Stomach (tissue), 19 donors: ENCODE measurements at places on chromosomes 5 and 9.

DNA sequence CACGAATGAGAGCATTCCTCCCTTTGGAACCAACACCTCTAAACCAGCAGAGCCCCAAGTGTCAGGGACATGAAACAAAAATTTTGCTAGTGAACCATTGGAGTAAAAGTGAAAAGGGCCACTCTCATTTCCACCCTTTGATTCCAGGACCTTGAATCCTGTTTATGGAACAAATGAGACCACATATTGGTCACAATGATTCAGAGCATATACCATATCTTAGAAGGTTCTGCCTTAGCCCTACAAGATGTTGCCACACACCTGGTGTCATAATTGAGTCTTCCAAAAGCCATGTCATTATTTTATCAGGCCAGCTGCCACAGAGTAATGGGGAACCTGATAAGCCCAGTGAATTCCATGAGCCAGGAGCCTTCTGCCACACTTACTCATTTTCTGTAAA is 66.3 kb upstream of the ZBTB43 start:
- no peak for DNase-seq

- peak; percentile 47 for DNase-seq
Observed at GRCh38 chr5:168179192-168179593, 112.3 kb upstream of the WWC1 start.

GRCh38 chr9:130406278-130406895 is 38.4 kb upstream of the ASS1 start:
- DNase-seq: no peak

- DNase-seq: no peak
Observed at GRCh38 chr5:134449167-134449566, 37.5 kb upstream of the CDKN2AIPNL start.

DNA sequence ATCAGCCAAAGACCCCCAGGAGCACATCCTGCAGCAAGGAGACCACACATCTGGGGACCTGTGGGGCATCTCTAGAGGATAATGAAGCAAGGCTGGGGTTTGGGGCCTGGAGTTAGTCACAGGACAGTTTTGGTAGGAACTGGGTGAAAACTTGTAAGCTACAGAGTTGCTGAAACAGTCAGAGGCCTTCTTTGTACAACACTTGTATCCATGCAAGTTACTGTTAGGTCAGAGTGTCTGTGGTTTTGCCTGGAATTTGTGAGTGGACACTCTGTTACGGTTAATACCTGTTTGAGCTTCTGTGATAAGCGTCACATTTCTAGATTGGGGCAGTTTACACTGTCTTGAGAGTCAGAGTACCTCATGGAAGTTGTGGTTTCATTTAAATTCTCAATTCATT is 22.6 kb upstream of the ASPN start:
- no peak for DNase-seq

- DNase-seq: no peak
Observed at GRCh38 chr5:1925111-1926070, 42.7 kb upstream of the IRX4 start.

GRCh38 chr5:82794876-82795275 is 282.3 kb downstream of the TMEM167A start:
- no peak for DNase-seq

DNA sequence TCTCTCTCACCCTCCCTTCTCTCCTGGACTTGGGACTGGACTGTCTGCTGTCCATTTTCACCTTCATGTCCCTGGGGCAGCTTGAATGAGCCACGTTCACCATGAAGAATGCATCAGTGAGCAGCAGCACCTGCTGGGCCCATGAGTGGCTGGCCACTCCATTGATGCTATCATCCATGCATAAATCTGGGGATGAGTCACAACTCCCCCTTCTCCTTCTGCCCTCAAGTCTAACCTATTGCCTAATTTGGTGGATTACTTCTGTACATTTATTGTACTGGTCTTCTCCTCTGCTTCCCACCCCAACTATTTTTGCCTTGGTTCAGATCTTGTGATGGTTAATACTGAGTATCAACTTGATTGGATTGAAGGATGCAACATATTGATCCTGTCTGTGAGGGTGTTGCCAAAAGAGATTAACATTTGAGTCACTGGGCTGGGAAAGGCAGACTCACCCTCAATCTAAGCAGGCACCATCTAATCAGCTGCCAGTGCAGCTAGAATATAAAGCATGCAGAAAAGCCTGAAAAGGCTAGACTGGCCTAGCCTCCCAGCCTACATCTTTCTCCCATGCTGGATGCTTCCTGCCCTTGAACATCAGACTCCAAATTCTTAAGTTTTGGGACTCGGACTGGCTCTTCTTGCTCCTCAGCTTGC is 46.7 kb downstream of the GDNF start:
- DNase-seq: no peak

GRCh38 chr5:53045263-53045662 is 56.1 kb downstream of the ITGA2 start:
- no peak for DNase-seq

- peak; percentile 25 for DNase-seq
Observed at GRCh38 chr5:158119961-158120723, 261.2 kb upstream of the CLINT1 start.

GRCh38 chr5:10712574-10713366 is 48.3 kb downstream of the DAP start:
- no peak for DNase-seq

GRCh38 chr5:51194671-51195070 is 188.6 kb upstream of the ISL1 start:
- DNase-seq: peak; percentile 25

GRCh38 chr5:62100201-62100600 is 205.8 kb upstream of the KIF2A start:
- DNase-seq: no peak

GRCh38 chr9:65459756-65460320 is 174.8 kb upstream of the FOXD4L5 start:
- no peak for DNase-seq

GRCh38 chr5:133618141-133618540 is 5.8 kb upstream of the FSTL4 start:
- no peak for DNase-seq

- no peak for DNase-seq
Observed at GRCh38 chr5:17020678-17021601, 84.9 kb upstream of the MYO10 start.

DNA sequence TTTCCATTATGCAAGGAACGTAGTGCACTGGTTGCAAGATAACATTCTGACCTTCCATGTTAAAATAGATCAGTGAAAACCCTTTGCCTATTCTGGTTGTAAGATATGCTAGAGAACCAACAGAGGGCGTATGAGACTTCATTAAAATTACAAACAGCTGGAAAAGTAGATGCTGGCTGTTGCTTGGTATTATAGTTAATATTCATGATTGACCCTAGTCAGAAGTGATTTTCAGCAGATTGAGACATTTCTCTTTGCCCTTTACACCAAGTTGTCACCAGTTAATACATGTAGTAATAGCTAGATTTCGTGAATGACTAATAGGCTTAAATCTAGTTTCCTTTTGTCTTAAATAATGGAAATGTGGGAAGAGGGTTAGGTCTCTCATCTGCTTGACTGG is 13.8 kb upstream of the FGF18 start:
- no peak for DNase-seq

- no peak for DNase-seq
Observed at GRCh38 chr5:132428147-132428482, 58.6 kb downstream of the SLC22A5 start.

DNA sequence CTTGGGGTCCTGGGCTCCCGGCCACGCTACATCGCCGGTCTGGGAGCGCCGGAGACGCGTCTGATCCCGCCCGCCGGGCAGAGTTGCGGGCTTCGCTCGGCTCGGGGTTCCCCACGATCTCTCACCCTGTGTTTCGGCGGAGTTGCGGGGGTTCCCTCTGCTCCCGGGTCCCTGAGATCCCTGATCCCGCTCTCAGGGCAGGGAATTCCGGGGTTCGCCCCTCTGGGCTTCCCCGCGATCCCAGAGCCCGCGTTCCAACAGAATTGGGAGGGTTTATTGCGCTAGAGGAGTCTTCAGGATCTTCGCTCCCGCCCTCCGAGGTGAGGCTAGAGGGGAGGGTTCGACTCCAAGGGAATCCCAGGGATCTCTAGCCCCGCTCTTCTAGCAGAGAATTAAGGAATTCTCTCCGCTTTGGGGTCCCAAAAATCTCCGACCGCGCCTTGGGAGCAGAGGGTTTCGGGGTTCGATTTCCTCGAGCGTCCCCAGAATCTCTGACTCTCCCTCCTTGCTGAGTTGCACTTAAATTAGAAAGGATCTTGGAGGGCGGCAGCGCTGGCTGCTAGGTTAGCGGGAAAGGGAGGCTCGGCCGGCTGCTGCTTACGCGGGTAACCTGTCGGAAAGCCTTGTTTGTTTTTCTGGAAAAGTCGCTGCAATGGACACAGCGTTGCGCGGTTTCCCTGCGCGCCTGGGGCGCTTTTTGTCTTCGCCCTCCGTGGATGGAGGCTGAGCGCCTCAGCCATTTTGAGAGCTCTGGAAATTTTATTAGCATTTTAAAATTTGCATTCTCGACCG is 1.3 kb downstream of the DMRT1 start:
- peak; percentile 8 for DNase-seq

GRCh38 chr5:56029457-56029856 is 34.7 kb upstream of the IL6ST start:
- no peak for DNase-seq

- no peak for DNase-seq
Observed at GRCh38 chr9:120043448-120043847, 536.5 kb downstream of the CDK5RAP2 start.

GRCh38 chr5:157892974-157893373 is 34.0 kb upstream of the CLINT1 start:
- no peak for DNase-seq

DNA sequence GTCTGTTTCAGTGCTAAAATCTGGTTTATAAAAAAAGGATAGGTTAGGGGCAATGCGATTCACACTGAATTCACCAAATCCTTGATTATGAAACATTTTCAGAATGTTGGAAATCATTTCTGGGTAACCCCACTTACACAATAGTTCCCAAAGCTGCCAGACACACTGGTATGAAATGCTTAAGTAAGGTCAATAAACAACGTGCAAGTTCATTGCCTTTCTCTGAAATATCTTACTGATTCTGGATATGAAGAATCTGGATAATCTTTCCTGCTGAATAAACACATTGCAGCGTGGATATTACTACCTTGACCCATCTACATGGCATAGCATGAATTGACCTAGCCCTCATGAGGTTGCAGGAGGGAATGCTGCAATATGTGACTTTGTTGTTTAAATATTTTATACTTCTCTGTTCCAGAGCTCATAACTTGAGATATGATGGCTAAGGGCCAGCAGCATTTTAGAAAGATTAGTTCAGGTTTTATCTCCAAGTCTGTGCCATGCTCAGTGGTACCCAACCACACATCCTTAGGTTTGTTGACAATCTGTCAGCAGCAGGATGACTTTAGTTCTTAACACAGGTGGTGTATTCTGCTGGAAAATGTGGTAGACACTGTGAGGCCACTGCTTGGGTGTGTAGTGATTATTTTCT is 121.0 kb downstream of the NREP start:
- DNase-seq: no peak

DNA sequence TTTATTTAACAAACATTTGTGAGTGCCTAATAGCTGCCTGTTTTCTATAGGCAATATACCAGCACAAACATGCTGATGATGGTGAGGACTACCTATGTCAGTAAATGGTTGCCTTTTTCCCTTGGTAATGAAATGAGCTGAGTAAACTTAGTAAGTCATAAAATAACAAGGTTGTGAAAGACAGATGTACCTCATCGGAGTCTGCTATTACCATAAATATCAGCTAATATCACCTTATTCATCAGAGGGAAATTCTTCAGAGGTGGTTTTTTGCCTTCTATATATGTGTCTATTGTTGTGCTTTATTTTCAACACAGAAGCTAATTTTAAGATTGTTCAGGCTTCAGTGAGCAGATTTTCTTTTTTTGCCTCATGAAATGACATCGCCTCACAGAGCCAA is 1040.5 kb downstream of the DTWD2 start:
- no peak for DNase-seq

DNA sequence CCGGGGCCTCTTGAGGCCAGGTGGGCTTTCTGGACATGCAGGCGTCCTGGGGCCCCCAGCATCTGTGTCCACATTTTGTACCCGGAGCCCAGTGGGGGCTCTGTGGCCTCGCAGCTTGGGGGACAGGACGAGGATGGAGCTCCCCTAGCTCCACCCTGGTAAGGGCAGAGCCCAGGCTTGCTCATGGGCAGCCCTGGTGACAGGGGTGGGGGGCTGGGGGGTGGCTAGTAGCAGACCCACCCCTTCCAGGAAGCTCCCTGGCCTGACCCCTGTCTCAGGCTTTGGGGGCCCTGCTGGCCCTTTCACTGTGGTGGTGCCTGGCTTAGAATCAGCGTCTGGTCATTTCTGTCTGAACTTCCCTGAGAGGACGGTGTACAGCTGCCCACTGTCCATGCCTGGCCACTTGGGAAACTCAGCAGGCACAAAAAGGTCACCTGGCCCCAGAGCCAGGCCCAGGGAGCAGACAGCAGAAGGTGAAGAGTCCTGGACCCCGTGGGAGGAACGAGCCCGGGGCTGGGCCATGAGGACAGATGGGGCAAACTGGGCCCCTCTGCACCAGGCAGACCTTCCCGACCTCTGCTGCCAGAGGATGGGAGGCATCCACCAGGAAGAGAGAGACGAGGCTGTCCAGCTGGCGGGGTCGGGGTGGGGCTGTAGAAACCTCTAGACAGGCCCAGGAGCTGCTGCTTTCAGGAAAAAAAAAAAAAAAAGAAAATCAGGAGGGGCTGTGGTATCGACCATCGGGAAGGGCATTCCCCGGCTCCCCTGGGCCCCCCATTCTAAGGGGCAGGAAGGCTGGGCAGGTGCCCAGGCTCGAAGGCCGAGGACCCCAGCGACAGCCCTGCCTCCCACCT is 52.8 kb downstream of the EXD3 start:
- DNase-seq: no peak

- no peak for DNase-seq
Observed at GRCh38 chr5:58911270-58911669, 328.4 kb downstream of the RAB3C start.

DNA sequence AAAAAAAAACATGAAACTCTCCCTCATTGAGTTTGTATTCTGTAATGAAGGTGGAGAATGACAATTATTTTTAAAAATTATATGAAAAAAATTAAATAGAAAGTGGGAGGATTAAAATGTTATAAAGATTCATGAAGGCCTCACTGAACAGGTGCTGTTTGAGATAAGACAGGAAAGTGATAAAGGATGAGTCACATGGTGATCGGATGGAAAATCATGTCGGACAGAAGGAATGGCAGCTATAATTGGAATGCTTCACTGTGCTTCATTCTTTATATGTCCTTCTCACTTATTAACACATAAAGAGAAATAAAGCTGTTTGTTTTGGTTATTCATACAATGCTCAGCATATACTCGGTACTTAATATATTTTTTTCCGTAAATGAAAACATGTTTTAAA is 464.5 kb upstream of the RGMB start:
- DNase-seq: no peak
